ENCODE measurements at places on chromosomes 3 and 15.

DNA sequence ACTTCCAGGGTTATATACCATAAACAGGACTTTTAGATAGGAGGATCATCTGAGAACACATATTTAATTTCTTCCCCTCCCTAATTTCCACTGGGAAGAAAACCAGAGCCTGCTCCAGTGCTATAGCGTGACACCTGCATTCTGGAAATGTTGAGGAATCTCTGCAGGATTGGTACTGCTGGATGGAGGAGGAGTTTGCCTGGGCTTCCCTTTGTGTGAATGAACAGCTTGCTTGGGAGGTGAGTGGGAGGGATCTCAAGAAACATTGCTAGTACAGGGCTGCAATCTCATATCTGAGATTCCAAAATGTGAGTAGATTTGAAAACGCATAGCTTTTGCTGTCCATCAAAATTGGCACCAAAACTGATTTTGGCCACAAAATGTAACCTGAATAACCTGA, 295.9 kb upstream of the RGMA start:
- no peak for DNase-seq

GRCh38 chr3:15844889-15845288, 47.1 kb upstream of the ANKRD28 start:
- DNase-seq = no peak

GRCh38 chr15:58146749-58147148, 8.6 kb downstream of the AQP9 start:
- no peak for DNase-seq

GRCh38 chr15:101138913-101139880, 112.7 kb downstream of the CHSY1 start:
- DNase-seq = no peak

DNA sequence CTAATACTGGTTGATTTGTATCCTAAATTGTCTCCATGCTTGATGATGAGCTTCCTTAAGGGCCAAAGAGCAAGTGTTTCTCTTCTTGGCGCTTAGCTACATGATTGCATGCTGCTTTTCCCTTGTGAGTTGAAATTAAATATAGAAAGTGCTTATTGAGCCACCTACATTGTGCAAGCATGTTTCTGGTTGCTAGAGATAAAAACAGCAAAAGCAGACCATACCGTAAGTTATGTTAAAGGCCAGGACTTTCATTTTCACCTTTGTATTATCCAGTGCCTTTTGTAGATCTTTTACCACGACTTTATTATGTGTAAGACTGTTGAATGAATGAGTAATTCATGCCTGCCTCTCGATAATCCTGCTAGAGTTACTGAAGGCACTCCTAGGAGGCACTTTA, 41.9 kb upstream of the CCNB2 start:
- no peak for DNase-seq

DNA sequence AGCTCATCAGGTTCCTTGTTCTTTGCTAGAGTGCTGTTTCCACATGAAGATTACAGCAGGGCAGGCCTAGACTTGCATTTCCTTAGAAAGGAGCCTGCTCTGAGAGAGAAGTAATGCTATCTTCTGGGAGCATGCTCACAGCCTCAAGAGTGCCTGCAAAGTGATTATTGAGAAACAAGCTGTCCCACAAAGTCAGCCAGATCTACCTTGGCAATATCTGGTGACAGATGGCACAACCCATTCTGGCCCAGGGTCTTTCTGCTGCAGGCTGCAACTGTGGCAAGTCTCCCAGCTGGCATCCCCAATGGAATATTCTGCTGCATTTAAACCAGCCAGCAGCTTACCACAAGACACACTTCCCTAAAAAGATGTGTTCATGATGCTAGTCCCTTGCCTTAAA, 29.3 kb downstream of the MTMR10 start:
- no peak for DNase-seq

GRCh38 chr15:93035092-93035915, 53.7 kb downstream of the RGMA start:
- no peak for DNase-seq

DNA sequence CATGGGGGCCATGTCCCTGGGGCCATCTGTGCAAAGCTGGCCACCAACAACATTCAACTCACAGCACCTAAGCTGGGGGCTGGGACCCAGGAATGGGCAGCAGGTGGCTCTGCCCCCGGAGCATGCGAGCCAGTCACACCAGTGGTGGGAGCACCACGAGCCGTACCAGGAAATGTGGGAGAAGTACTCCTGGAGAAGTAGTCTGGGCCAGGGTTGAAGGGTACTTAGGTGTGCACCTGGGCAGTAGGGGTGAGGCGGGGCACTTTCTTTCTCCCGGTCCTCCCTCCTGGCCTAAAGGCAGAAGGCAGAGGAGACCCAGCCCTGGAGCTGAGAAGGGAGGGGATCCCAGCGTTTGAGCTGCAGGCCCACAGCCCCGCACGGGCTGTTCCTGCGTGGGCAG, 94.2 kb downstream of the PLXNA1 start:
- no peak for DNase-seq

GRCh38 chr3:179038216-179038898, 33.3 kb downstream of the ZMAT3 start:
- no peak for DNase-seq

GRCh38 chr3:100546020-100546744, 53.8 kb downstream of the TMEM45A start:
- no peak for DNase-seq

GRCh38 chr3:167941234-167941995, 154.3 kb downstream of the GOLIM4 start:
- DNase-seq = peak; percentile 38

- no peak for DNase-seq
These were observed 5.5 kb downstream of the AP2M1 start for GRCh38 chr3:184180165-184180564.

DNA sequence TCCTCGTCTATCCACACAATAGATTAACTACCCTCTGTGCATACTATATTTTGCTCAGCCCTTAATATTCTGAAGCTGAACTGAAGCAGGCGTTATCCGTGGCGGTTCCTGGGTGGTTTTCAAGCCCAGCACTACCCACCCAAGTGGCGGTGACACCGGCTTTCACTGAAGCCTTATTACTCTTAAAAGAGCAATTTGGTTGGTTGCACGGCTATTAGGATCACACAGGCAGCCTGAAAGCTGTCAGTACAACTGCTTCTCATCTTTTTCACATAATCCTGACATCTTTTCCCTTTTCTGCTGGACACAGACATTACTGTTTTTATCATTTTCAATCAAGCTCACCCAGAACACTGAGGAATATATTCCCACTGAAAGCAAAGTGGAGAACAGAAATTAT, 525.3 kb upstream of the ZNF717 start:
- peak; percentile 15 for DNase-seq

Data from muscle of arm (tissue), 14 donors.